ENCODE measurements at places on chromosomes 1 and 21.

DNA sequence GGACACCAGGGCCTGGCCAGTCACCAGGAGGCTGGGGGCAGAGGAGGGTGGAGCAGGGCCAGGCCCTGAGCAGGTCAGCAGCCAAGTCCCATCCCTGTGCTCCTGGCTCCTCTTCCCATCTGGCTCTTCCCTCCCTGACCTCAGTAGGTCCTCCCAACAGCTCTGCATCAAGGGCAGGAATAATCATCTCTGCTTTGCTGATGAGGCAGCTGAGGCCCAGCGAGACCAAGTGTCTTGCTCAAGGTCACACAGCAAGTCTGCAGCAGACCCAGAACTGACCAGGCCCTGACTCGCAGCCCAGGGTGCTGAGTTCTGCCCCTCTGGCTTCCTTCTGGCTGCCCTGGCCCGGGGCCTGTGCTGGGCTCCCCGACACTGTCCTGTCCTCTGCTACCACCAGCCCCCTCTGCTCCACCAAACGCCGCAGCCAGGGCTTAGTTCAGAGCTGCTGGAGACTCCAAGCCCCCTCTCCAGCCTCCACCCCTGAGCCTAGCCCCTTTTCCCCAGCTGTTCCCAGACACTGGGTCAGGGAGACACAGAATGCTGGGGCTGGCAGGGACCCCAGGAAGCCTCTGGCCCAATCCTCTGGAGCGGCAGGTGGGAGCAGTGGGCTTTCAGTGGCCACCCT is 224.9 kb downstream of the PTPRU start:
- DNase-seq: no peak

DNA sequence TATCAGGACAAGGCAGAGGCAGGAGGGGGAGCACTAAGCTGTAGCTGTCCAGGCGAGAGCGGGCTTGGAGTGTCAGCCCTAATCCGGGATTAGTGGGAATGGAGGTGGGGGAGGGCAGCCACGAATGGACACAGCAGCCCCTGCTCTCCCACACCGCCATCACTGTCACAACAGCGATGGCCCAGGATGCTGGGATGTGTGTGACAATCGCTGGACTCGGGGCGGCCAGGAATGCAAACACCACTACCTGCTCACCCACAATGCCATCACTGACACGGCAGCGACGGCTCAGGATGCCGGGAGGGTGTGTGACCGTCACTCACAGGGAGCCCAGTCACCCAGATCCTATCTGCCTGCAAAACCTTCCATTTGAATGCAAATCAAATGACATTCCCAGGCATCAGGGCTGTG is 2.9 kb downstream of the C2CD2 start:
- DNase-seq: no peak

DNA sequence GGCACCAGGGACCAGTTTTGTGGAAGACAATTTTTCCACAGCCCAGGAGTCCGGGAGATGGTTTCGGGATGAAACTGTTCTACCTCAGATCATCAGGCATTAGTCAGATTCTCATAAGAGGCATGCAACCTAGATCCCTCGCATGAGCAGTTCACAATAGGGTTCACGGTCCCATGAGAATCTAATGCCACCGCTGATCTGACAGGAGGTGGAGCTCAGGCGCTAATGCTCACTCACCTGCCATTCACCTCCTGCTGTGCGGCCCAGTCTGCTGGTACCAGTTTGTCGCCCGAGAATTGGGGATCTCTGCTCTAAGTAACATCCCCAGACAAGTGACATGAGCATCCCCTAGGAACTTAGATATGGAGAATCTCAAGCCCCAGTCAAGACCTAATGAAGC is 180.7 kb downstream of the COQ8A start:
- no peak for DNase-seq

DNA sequence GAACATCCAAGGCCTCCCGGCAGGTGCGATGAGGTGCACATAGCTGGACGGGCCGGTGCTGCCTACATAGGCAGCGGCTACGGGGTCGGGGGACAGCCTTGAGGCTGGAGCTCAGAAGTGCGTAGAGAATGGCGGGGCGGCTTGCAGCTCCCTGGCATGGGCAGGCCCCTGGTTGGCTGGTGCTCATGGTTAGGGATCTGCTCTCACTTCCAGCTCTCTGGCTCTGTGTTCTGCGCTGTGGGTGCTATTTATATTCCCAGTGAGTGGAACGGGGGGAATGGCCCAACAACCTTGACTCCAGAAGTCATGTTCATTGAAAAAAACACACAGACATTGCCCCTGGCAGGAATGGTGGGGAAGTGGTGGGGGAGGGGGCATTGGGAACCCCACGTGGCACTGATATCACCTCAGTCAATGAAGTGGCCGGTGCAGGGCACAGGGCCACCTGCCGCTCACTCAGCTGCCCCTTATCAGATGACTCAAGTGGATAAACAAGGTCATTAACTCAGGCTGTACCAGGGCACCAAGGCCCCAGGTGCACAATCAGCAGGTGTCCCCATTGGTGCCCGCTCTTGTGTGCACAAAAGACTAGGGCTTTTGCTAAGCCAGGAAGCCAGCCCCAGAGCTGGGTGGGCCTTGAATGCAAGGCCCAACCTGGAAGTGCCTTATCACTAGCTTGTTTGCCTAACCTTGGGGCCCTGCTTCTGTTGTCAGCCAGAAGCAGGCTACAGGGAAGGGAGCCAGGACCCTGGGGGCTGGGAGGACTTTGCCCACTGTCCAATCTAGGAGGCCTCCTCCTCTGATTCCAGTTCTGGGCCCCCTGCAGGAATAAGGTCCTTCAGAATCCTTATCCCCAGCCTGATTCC is at the start of gene NR0B2:
Gene NR0B2, minus strand, starts transcription at position 222 of the 866 bp plus-strand sequence. Its CDS starts 35 bp downstream, at position 187.
- no peak for DNase-seq

All from stimulated activated CD4-positive, alpha-beta T cell treated with anti-CD3 and anti-CD28 coated beads, Interleukin-4, amount 100 ng/mL, for 48 hours (primary cell).